ENCODE measurements at places on chromosomes 2 and 18. TPM values are rescaled to one million over a fixed set of nuclear protein-coding genes. Genes with fewer than 3 reads are reported as not detected.

The ARHGAP25 gene
- 4.6 TPM for total RNA-seq

The DNAJB2 gene
- 64.3 TPM for total RNA-seq

The CDH19 gene
- not detected for total RNA-seq

The SS18 gene
- 94.6 TPM for total RNA-seq

DNA sequence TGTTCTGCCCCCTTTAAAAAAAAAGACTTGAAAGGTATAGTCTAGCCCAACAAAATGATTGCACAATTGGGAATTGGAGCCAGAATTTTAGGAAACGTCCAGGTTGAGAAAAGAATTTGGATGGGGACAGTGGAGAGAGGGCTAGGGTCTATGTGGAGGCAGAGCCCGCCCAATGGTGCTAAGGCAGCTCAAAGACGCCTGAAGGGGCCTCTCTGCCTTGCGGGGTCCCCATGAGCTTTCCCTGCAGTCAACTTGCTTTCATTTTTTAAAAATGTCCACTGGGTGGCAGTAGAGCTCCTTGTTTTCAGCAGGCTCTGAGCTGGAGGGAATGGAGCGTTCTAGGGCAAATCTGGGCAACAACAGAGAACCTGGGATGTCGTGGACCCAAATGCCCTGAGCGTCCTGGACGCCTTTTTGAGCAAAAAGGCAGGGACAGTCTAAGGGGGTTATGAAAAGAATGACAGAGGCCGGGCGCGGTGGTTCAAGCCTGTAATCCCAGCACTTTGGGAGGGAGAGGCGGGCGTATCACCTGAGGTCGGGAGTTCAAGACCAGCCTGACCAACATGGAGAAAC, 40.2 kb upstream of the ITM2C start:
- DNase-seq = peak; percentile 68

- no peak for DNase-seq
These were observed 110.4 kb downstream of the MAP2 start for GRCh38 chr2:209534228-209534627.

DNA sequence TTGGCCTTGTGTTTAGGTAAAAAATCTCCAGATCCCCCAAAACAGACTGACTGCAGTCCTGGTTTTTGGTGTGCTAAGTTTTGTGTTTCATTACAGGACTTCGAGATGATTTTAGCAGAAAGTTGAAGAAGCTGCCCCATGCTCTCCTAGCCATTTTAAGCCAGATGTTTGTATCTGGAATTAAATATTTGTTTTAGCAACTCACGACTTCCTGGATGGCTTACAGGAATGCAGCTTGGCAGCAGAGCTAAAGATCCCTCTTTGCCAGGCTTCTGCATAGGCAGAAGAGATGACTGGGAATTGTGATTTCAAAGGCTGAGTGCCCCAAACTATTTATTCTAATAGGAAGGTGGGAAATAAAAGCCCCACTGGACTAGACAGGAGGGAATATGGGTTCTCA, 31.1 kb downstream of the ONECUT2 start:
- DNase-seq = no peak

GRCh38 chr18:48999569-48999968, 48.8 kb upstream of the SMAD7 start:
- DNase-seq = no peak

- DNase-seq = no peak
These were observed 142.5 kb downstream of the FMNL2 start for GRCh38 chr2:152477347-152478092.

Data from endothelial cell (in vitro differentiated cells).